Prostate gland (tissue), 2 donors: ENCODE measurements at places on chromosomes 13 and 19. TPM values are rescaled to one million over a fixed set of nuclear protein-coding genes. Genes with fewer than 3 reads are reported as not detected.

- no peak overlapping the region for H3K4me3 ChIP-seq
- no peaks in the 10 kb centered on the region for H3K36me3 ChIP-seq
- H3K27ac ChIP-seq = no peak overlapping the region
- no peak for DNase-seq
- H3K27me3 ChIP-seq = no peaks in the 10 kb centered on the region
These were observed 795 bp upstream of the ABCA7 start for GRCh38 chr19:1038978-1039645.

IZUMO2 gene
- total RNA-seq = 1.1 TPM

- no peaks in the 10 kb centered on the region for H3K27me3 ChIP-seq
- peak within 1 kb of the TSS; percentile 38 for H3K4me3 ChIP-seq
- no peaks in the 10 kb centered on the region for H3K4me1 ChIP-seq
These were observed at the start of gene ZNF726 for GRCh38 chr19:23914402-23915286. Gene ZNF726 (plus strand): TSS chr19:23914886. CDS start chr19:23914995, 109 bp downstream.

DNA sequence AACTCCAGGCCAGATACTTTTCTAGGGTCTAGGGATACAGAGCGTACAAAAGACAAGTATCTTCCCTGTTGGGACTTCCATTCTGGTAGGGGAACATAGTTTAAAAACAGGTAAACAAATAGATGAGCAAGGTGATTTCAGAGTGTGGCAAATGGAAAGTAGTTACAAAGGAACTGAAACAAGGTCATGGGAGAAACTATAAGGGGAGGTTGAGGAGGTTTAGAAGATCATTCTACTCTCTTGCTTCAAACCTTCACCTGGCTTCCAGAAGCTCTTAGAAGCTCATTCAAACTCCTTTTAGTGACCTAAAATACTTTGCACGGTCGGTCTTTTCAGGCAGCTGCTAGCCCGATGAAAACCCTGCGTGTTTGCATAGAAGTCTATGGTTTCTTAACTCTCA is 9.1 kb downstream of the FFAR2 start:
- no peaks in the 10 kb centered on the region for H3K27me3 ChIP-seq
- no peak for DNase-seq
- H3K4me1 ChIP-seq = no peaks in the 10 kb centered on the region
- H3K4me3 ChIP-seq = no peak overlapping the region

- no peak overlapping the region for H3K4me3 ChIP-seq
- no peak for DNase-seq
- H3K27me3 ChIP-seq = no peaks in the 10 kb centered on the region
- H3K36me3 ChIP-seq = no peaks in the 10 kb centered on the region
- no peaks in the 10 kb centered on the region for H3K4me1 ChIP-seq
- H3K27ac ChIP-seq = no peak overlapping the region
These were observed 24.1 kb downstream of the NKPD1 start for GRCh38 chr19:45136507-45137178.

GRCh38 chr19:49844138-49845095 is 6.5 kb upstream of the PTOV1 start:
- H3K27me3 ChIP-seq = no peaks in the 10 kb centered on the region
- no peaks in the 10 kb centered on the region for H3K4me1 ChIP-seq
- H3K36me3 ChIP-seq = no peaks in the 10 kb centered on the region
- H3K27ac ChIP-seq = no peak overlapping the region

GRCh38 chr13:85194482-85194881 is 604.7 kb downstream of the SLITRK6 start:
- DNase-seq = no peak
- H3K27ac ChIP-seq = no peak overlapping the region
- H3K4me3 ChIP-seq = no peak overlapping the region
- H3K4me1 ChIP-seq = no peaks in the 10 kb centered on the region
- H3K27me3 ChIP-seq = no peaks in the 10 kb centered on the region

DNA sequence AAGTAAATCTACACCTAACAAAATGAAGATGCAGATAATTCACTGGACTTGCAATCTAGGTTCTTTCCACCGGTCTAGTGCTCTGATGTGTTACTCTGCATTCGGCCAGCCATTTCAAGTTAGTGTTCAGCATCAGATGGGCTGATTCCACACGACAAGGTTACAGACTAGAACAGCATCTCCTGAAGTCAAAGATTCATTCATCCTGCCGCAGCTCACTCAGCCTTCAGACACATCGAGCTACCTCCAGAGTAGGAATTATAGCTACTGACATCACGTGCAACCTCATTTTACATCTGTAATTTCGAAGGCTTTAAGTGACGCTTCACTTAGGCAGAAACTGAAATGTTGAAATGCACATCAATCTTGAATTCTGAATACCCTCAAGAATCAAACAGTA is 76.5 kb downstream of the LHFPL6 start:
- H3K27me3 ChIP-seq = no peaks in the 10 kb centered on the region
- H3K36me3 ChIP-seq = no peaks in the 10 kb centered on the region
- H3K27ac ChIP-seq = no peak overlapping the region

NLRP12 gene
- 0.97 TPM for total RNA-seq

DNA sequence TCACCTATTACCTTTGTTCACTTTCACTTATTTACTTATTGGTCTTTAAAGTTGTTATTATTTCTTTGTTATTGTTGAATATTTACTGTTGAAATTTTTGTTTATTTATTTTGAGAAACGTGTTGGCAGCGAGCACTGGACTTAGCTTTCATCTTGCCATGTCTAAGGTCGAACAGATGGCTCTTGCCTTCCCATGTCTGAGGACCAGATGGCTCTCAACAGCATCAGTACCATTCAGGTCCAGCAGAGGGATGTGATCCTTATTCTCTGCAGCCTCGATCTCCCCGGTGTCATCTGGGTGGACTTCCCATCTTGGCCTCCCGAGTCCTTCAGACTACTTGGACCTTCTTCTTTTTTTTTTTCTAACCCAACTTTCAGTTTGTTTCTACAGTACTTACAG is 1437.6 kb downstream of the UQCRFS1 start:
- H3K4me3 ChIP-seq = no peak overlapping the region
- no peak for DNase-seq
- no peaks in the 10 kb centered on the region for H3K36me3 ChIP-seq
- no peaks in the 10 kb centered on the region for H3K27me3 ChIP-seq

- no peaks in the 10 kb centered on the region for H3K4me1 ChIP-seq
- no peak overlapping the region for H3K4me3 ChIP-seq
- no peak for DNase-seq
- no peaks in the 10 kb centered on the region for H3K27me3 ChIP-seq
These were observed 95.7 kb downstream of the KCTD12 start for GRCh38 chr13:76790526-76790925.

DNA sequence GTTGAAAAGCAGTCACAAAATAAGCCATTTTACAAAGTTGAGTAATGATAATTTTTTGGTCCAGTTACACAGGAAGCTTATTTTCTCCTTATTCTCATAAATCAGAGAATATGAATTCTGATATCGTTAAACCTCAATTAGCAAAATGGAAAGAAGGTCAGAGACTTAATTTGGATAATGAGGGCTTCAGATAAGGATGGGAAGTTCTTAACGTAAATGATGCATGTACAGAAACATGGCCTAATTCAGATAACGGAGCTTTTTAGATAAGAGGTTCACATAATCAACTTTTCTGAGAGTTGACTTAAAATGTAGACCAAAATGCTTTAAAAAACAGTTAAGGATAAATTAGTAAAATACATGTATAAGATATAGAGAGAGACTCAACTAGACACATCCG is 746.3 kb upstream of the SLC10A2 start:
- H3K27ac ChIP-seq = no peak overlapping the region
- H3K36me3 ChIP-seq = no peaks in the 10 kb centered on the region
- no peaks in the 10 kb centered on the region for H3K4me1 ChIP-seq
- H3K27me3 ChIP-seq = no peaks in the 10 kb centered on the region

CUL4A gene
- 185 TPM for total RNA-seq
